Thyroid gland (tissue), 4 donors: ENCODE measurements at places on chromosomes 1 and 21. TPM values are rescaled to one million over a fixed set of nuclear protein-coding genes. Genes with fewer than 3 reads are reported as not detected.

Gene METTL18
- total RNA-seq, result 9.6 TPM

Gene GOLT1A
- total RNA-seq, result not detected

Gene DHX9
- total RNA-seq, result 172 TPM

Gene VHLL
- total RNA-seq, result not detected

Gene COL6A1
- 157 TPM for total RNA-seq

Gene OR10Z1
- not detected for total RNA-seq

Gene SYT11
- 3.7 TPM for total RNA-seq

- H3K27me3 ChIP-seq, result no peaks in the 10 kb centered on the region
- DNase-seq, result no peak
- H3K36me3 ChIP-seq, result no peaks in the 10 kb centered on the region
- H3K4me3 ChIP-seq, result no peak overlapping the region
- peaks cover 14% of the 10 kb centered on the region for H3K4me1 ChIP-seq
Measured at GRCh38 chr1:27606708-27607238, 2.8 kb upstream of the AHDC1 start.

- DNase-seq, result no peak
- no peaks in the 10 kb centered on the region for H3K27me3 ChIP-seq
- no peaks in the 10 kb centered on the region for H3K4me1 ChIP-seq
- H3K27ac ChIP-seq, result no peak within 1 kb of the TSS
Measured at GRCh38 chr1:86546787-86547221, at the start of gene CLCA4. Gene CLCA4, plus strand, starts transcription at chr1:86547078. Its CDS starts 42 bp downstream, at chr1:86547120.

GRCh38 chr1:166952002-166952746 lies 23.2 kb downstream of the ILDR2 start:
- DNase-seq, result no peak
- peaks cover 6% of the 10 kb centered on the region for H3K4me1 ChIP-seq
- H3K36me3 ChIP-seq, result no peaks in the 10 kb centered on the region
- H3K27ac ChIP-seq, result no peak overlapping the region
- H3K27me3 ChIP-seq, result no peaks in the 10 kb centered on the region

DNA sequence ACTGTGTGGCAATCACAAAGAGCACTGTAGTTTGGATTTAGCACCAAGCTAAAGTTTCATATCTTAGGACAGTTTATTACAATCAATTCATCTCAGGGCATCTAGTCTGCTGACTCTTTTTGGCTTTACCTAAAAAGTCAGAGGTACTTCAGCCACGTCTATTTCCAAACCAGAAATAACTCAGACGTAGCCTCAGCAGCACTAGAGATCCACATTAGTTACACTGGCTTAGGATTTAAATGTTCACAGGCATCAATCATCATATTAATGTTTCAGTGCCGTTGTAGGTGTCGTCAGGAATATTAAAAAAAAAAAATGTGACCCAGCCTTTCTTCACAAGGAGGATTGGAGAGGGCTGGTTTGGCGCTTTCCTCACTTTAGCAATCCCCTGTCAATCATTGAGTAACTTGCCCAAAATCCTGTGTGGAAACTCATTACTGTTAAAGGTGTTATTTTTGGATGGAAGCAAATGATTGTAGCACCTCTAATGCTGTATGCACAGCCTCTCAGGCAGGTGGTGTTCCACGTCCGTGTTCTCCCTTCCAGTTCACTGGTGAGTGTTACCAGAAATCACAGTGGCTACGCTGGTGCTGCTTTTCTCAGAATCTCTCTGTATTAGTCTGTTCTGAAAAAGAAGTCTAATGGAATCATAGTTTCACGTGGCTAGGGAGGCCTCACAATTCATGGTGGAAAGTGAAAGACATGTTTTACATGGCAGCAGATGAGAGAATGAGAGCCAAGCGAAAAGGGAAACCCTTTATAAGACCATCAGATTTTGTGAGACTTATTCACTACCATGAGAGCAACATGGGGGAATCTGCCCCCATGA lies 45.4 kb downstream of the NEK7 start:
- H3K27me3 ChIP-seq, result no peaks in the 10 kb centered on the region
- H3K4me3 ChIP-seq, result no peak overlapping the region
- peaks cover 10% of the 10 kb centered on the region for H3K4me1 ChIP-seq
- H3K36me3 ChIP-seq, result no peaks in the 10 kb centered on the region
